ENCODE measurements at places on chromosomes 1 and 21. TPM values are rescaled to one million over a fixed set of nuclear protein-coding genes. Genes with fewer than 3 reads are reported as not detected.

HOOK1 gene
- not detected for total RNA-seq

OLIG2 gene
- not detected for total RNA-seq

PDE4B gene
- 2.8 TPM for total RNA-seq

AMY1C gene
- not detected for total RNA-seq

GBP6 gene
- total RNA-seq, result 0.22 TPM

LTN1 gene
- total RNA-seq, result 37.0 TPM

POLR3C gene
- total RNA-seq, result 48.2 TPM

PLPPR4 gene
- total RNA-seq, result 10.5 TPM

DNA sequence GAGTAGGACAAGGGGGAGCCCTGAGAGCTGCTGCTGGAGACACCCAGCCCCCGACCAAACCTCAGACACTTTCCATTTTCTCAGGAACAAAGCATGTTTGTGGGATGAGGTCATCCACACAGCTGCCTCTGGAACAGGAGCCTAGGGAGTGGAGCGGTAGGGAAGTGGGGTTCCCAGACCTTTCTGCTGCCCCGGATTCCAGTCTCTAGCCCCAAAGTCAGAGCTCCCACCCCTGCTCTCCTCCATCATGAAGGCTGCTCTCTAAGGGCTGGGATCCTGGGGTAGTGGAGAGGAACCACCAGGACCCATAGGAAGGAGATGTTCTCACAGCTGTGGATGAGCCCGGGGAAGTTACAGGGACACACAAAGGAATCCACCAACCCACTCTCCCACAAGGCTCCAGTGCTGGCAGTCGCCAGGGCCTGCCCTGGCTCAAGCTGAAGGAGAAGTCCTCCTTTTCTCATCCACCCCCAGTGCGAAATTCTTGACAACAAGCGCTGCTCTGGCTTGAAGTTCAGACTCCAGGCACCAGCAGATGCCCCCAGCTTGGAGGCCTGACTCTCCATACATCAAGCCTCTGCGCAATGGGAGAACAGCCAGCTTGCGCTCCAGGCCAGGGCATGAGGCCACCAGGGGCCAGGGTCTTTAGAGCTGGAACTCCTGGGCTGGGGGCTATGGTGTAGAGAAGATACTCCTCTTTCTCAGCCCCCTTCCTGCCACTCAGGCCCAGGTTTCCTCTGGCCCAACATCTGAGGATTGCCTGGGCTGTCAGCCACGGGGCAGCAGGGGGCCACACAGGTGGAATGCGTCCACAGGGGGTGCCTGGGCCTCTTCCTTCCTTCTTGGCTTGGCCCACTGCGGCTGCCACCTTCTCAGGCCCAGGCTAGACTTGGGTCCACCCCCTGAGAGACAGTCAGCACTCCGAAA, 4.5 kb downstream of the FHL3 start:
- DNase-seq, result peak; percentile 89

- DNase-seq, result no peak
These were observed 281.6 kb downstream of the BRINP3 start for GRCh38 chr1:190196020-190196419.

DNA sequence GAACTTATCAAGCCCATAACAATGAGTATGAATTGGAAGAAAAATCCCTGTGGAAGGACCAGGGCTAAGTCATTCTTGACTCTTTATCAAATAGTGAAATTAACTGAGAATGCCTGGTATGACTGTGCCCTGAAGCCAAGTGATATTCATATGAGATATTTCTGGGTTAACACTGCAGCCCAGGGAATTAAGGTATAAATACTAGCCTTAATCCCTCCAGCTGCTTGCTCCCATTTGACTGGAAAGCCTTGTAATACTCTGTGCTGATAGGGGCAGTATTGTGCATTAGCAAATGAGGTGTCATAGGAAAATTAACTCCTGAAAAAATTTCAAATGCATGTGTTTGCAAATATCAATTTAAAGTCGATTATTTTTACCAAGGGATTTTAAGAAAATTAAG, 568.8 kb downstream of the LMO4 start:
- DNase-seq, result no peak

- no peak for DNase-seq
These were observed 90.2 kb upstream of the GRIK3 start for GRCh38 chr1:37124501-37124900.

- no peak for DNase-seq
These were observed 67.6 kb upstream of the SLC25A33 start for GRCh38 chr1:9471679-9472078.

DNA sequence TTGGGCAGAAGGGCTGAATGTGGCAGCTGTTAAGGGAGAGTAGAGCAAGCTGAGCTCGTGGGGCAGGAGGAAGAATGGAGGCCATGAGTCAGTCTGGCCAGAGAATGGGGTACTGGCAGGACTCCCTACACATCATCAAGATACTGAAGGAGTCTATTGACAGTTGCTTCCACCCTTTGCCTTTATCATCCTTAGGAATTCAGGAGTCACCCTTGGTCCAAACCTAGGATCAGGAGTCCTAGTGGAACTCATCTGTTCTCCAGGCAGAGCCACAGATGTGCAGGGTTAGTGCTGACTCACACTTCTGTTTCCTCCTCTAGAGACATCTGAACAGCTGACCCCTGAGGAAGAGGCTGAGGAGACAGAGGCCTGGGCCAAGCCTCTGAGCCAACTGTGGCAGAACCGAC, 18.7 kb upstream of the ST3GAL3 start:
- DNase-seq, result peak; percentile 56

DNA sequence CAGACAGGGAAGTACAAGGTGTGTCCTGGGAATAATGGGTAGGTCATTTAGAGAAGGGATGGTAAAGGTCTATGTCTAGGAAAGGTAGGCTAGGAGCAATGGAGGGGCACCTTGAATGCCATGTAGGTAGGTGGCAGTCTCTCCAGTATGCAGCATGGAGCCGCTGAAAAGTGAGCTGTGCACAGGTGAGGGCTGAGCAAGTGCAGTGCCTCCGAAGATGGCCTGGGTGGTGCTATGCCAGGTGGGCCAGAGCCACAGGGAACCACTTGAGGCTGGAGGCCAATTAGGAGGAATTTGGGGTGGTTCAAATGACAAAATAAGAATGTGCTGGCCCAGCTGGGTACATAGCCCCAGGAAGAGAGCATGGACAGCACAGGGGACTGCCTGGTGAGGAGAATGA, 25.0 kb downstream of the RNU5D-1 start:
- no peak for DNase-seq

DNA sequence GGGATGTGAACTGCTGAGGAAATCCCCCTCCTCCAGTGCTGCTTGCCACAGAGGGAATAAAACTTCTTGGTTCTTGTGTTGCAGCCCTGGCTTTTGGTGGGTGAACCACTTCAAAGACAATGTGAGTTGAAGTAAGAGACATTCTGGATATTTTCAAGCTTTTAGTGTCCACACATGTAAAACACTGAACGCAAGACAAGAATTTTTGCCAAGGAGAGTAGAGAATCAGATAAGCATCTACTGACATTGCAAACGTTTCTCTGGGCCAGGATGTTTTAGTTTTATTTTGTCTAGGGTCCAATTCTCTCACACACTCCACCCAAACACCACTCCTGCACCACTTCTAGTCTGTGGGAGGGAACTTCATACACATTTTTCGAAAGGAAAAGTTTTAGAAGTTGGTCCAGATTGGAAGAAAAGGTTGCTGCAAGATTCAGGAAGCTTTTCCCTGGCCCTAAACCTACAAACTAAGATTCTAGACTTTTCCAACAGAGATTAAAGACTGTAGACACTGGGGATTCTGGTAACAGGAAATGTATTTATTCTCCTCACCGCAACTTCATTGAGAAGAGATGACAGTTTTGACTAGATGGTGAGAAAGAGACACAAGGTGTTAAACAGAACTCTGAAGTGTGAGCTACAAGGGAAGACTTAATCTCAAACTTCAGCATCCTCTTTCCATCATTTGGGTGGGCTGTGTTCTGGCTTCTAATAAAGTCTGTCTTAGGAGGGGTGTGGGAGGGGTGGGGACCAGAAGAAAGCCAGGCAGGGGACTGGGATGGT, 16.1 kb downstream of the FASLG start:
- DNase-seq, result no peak

- DNase-seq, result no peak
These were observed 27.4 kb upstream of the ECE1 start for GRCh38 chr1:21317690-21318043.

DNA sequence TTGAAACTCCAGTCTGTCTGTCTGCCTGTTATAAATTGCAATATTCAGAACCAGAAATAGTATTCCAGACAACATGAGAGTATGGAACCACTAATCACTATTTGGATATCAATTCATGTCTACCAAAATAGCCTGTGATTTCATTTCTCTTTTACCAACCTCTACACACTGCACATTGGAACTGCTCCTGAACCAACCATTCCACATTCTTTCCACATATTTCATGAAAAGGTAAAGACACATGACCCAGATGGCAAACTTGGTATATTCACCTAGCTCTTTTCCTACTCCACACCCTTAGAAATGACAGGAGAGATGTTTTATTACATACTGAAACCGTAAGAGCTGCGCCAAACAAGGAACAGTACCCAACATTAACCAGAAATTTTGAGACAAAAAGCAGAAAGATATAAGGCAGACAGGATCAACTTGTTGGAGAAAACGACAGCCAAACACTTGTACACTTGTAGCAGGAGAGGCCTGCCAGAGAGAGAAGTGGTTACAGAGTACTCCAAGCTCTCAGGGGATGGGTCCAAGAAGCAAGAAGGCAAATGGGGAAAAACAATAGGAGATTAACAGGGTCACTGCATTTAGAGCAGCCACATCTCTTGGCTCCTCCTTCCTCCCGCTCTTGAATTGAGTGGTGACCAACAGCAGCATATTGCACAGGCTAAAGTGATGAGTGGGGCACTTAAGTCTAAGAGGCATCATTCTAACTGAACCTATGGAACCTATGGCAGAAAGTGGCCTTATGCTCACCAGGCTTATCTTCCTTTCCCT, 148.7 kb downstream of the SETD4 start:
- DNase-seq, result no peak

DNA sequence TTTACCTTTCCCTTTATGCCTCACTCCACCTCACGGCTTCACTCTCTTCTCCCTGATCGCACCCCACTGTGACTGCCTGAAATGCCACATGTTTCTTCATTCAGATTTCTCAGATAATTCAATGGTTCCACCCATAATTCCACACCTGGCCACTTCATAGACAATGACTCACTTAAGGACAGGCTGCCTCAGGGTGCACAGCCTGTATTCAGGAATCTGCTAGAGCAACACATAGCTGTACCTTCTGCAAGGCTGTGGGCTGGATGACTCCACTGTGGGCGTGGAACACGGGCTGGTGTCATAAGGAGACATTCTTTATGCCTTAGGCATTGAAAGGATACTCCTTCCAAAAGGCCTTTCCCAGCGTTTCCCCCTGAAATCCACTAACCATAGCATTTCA, 36.1 kb downstream of the L1TD1 start:
- peak; percentile 98 for DNase-seq

DNA sequence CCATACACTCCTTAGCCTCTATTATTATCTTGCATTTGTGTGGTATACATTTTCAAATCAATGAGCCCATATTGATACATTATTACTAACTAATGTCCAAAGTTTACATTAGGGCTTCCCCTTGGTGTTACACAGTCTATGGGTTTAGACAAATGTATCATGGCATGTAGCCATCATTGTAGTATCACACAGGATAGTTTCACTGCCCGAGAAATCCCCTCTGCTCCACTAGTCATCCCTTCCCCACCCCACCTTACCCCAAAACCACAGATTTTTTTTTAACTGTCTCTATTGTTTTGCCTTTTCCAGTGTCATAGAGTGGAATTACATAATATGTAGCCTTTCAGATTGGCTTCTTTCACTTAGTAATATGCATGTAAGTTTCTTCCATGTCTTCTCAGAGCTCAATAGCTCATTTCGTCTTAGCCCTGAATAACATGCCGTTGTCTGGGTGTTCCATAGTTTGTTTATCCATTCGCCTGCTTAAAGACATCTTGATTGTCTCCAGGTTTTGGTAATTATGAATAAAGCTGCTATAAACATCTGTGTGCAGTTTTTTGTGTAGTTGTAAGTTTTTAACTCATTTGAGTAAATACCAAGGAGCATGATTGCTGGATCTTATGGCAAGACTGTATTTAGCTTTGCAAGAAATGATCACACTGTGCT, 86.4 kb upstream of the LYST start:
- no peak for DNase-seq

DNA sequence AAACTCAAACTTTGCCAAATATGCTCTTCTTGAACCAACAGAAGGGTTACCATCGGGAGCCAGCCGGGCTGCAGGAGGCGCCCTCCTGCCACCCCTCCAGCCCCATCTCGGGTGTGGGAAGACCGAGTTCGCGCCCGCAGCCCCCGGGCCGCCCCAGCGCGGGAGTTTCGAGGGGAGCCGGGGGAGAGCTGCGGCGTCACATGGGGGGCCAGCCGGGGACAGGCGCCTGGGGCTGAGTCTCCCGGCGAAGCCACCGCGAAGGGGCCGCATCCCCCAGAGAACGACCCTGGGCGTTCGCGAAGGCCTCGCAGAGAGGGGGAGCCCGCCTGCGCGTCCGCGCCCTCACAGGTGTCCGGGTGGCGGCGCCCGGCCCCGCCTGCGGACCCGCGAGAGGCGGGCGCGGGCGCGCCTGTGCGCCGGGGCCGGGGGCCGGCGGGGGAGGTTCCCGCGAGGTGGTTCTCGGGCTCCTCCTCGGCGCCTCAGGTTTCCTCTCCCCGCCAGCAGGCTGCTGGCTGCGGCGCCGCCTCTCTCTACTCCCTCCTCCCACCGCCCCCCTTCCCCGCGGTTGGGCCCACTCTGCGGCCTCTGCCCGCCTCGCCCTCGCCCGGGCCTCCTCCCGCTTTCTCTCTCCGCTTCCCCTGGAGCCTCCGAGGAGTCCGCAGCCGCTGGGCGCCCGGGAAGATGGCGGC, at the start of gene RAVER2:
RAVER2 (plus strand) TSS at position 584 of the 689 bp plus-strand sequence; CDS start at position 682, 98 bp downstream.
- peak; percentile 60 for DNase-seq

DNA sequence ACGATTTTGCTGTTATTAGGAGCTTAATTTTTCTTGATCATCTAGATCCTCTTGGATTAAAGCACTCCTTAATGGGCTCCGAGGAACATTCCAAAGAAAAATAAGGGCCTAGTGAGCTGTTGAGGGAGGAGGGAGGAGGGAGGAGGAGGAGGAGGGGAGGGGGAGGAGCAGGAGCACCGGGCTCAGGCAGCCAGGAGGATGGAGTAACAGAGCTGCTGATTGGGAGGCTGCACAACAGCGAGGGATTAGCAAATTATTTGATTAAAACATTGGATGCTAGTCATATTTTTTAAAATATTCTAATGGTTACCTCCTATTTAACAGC, 302.1 kb upstream of the RRP15 start:
- no peak for DNase-seq

GRCh38 chr1:26025517-26025916, 3.9 kb downstream of the EXTL1 start:
- no peak for DNase-seq

- no peak for DNase-seq
These were observed 10.2 kb downstream of the COL6A1 start for GRCh38 chr21:45991606-45992300.

DNA sequence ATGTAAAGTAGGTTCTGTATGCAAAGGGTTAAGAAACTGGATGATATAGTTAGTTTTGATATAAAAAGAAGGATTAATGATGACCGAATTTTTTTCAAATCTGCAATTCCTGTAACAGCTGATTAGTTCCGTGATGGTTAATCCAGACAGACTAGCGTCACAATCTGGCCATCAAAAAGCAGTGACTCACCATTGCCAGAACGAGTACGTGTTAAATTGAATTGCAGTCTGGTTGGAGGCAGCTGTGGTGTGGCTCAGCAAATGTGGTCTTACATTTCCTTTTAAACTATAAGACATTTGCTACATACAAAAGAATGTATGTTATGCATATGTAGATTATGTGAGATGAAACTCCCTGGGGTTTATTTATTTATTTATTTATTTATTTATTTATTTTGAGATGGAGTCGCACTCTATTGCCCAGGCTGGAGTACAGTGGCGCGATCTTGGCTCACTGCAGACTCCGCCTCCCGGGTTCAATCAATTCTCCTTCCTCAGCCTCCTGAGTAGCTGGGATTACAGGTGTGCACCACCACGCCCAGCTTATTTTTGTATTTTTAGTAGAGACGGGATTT, 139.8 kb downstream of the RYR2 start:
- peak; percentile 31 for DNase-seq

Measured in M059J (cell line).